Fibroblast of skin of left quadriceps (primary cell): ENCODE measurements at places on chromosomes 11 and 22.

GRCh38 chr11:58390551-58391063, 16.1 kb downstream of the OR5B3 start:
- no peak for DNase-seq

DNA sequence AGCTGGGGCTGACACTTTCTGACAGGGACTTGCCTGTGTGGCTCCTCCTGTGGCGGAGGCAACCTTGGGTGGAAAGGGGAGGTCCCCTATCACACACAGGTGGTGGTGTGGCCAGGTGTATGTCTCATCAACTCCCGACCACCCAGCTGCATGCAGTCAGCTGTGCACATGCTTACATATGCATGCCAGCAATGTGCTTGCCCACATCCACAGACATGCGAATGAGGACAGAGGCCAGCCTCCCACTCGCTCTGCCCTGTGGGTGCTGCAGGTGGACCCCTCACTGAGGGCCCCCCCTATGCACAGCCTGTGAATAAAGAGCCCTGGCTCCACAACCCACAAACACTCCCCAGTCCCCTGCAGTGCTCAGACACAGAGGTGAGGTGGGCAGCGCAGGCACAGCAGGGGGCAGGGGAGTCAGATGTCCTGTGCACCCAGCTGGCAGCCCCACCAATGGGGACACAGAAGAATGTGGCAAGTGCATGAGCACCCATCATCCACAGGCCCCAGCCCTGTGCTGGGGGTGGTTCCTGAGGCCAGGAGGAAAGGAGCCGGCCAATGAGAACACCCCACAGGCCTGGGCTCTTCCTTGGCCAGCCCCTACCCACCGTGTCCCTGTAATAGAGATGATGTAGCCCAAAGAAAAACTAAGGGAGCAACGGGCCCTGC, 9.5 kb downstream of the GNB1L start:
- DNase-seq, result no peak

DNA sequence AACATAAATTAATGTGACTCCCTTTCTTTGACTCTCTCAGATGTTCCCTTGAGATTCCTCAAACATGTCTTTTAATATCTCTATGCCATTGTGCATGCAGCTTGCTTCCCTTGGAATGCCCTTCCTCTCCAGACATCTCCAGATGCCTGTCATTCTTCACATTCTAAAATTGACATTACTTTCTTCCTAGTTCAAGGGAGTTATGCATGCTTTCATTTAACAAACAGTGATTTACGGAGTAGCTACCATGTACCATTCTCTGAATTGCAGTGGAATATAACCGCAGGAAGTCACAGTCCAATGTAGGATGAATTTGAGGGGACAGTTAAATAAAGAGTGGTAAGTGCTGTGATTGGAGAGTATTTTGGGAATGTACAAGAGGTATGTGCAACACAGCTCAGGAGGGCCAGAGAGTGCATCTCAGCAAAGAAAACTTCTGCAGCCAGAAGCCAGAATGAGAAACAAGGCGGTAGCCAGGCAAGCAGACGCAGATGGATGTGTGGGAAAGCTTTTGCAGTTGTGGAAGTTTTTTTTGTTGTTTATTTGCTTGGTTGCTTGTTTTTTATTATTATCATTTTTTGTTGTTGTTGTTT, 18.7 kb downstream of the MMP10 start:
- DNase-seq, result peak; percentile 73

DNA sequence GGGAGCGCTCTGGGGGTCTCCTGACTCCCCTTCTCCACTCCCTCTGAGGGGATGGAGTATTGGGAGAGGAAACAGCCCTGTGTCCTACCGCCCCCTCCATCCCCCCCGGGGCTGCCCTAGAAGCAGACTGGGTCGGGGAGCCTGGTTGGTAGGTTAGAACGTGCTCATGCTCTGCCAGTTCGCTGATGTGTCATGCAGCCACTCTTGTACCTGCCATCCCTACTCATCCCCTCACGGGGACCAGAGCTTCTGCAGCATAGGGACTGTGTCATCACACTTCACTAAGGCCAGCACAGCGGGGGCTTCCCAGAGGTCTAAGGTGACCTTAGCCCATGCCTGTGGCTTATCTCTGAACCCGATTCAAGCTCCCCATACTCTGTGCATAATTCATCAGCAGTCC, 4.7 kb downstream of the KCNJ1 start:
- no peak for DNase-seq

GRCh38 chr22:30607939-30608338, 965 bp downstream of the TCN2 start:
- no peak for DNase-seq

DNA sequence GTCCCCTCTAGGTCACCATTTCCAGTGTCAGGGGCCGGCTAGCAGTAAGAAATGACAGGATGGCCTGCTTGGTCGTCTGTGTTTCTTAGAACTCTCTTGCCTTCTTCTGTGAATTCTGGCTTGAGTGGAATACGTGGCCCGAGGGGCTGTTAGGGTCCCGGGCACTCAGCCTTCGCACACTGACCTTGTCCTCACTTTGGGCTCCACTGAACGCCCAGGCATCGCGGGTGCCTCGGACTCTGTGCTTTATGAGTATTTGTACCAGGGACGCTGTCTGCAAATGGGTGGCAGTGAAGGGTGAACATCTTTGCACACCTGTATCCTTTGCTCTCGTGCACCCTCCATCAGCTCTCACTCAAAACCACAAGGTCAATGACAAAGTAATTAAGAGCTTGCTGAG, 123.4 kb upstream of the ANO1 start:
- DNase-seq, result no peak

DNA sequence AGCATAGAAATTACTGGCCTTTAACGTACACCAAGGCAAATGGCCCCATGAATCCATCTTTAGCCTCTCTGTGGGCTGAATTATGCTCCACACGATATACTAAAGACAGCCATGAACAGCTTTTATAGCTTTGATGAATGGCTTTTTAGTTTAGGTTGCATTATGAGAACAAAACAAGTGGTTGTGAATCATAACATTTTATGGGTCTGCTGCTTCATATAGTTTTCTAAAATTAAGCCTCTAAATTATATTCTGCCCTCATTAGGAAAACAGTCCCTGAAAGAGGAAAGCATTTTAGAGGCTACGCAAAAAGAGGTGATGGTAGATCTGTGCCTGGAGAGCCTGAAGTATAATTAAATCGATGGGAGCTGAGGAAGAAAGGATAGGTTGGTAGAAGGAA, 221.3 kb downstream of the CADM1 start:
- DNase-seq, result no peak

DNA sequence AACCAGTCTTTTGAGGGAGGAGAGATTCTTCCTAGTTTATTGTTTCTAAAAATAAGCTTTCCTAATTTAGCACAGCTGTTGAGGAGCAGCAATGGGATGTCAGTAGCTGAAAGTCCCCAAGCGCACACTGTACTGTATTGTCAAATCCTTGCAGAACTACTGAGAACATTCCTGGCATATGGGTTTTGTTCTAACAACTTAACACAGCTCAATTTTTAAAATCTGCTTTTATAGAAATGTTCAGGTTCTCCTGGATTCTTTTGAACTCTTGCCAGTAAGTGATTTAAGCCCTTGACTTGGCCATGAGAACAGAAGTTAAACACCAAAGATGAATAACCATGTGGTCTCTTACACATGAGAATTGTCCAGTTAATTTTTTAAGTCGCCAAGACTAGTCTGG, 218.6 kb downstream of the FAT3 start:
- no peak for DNase-seq

- DNase-seq, result no peak
Observed at GRCh38 chr11:13278609-13279486, 1.3 kb downstream of the BMAL1 start.

GRCh38 chr22:33883561-33883960, 36.7 kb downstream of the LARGE1 start:
- DNase-seq, result no peak

GRCh38 chr22:24236656-24237055, 8.2 kb downstream of the GGT5 start:
- peak; percentile 52 for DNase-seq

DNA sequence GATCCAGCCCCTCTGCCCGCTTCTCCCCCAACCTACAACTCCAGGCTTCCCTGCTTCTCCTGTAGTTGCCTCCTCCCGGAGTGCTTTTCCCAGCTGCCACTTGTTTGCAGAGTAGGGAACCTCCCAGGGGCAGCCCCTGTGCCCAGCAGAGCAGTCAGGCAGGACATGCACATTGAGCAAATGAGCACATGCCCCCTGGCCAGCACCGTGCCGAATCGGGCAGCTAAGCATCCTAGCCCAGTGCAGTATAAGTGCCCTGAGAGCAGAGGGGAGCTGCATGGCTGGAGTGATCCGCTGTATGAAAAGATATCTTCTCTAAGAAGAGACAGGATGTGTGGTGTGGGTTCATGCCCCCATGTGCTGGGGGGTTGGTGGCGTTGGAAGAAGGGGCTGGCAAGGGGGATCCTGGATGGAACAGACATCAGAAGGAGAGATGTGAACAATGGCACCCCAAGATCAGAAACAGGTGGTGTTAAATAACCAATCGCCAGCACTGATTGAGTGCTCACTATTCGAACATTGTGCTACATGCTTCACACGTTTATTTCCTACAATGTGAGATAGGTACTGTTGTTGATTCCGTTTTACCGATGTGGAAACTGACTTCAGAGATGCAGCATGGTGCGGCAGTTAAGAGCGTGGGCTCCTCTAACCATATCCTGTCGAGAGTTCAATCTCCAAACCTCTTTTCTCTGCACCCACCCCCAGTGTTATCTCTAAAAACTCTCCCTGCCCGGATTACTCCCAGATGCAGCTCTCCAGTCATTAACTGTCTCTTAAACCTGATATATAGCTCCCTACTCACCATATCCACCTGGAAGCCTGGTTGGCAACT, 1.2 kb downstream of the AIP start:
- no peak for DNase-seq

DNA sequence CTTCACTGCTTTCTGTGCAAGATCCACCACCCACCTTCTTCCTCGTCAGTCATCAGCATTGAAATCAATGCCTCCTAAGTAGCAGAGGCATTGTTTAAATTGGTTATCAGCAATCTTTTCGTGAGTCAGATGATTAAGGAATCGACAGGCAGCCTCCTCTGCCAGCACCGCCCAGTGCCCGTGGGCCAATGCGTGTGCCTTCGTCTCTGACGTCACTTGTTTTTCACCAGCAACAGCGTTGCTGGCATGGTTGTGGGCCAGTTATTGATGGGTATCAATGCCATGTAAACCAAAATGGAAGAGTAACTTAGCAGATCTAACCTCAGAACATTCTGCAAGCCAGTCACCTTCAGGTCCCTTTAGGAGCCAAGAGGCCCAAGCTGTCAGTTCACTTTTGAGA, 69.6 kb downstream of the BARX2 start:
- no peak for DNase-seq

GRCh38 chr11:131811383-131811782, 441.0 kb downstream of the NTM start:
- DNase-seq, result no peak

DNA sequence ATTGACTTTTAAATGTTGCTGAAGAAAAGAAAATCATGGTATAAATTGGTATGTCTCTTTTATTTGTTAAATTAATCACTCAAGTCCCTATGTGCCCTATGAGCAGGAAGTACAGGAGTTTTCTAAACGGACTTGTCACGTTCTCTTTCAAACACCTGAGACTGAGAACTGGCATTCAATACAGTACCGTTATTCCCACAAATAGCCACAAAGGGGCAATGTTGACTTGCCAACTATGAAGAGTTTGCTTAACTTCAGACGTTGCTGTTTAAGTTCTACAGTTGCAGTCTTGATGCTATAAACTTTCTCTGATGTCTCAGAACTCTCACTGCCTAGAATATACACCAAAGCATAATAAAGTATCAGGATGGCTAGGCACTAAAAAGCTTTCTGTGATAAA, 7.6 kb downstream of the OR56A1 start:
- peak; percentile 0 for DNase-seq

DNA sequence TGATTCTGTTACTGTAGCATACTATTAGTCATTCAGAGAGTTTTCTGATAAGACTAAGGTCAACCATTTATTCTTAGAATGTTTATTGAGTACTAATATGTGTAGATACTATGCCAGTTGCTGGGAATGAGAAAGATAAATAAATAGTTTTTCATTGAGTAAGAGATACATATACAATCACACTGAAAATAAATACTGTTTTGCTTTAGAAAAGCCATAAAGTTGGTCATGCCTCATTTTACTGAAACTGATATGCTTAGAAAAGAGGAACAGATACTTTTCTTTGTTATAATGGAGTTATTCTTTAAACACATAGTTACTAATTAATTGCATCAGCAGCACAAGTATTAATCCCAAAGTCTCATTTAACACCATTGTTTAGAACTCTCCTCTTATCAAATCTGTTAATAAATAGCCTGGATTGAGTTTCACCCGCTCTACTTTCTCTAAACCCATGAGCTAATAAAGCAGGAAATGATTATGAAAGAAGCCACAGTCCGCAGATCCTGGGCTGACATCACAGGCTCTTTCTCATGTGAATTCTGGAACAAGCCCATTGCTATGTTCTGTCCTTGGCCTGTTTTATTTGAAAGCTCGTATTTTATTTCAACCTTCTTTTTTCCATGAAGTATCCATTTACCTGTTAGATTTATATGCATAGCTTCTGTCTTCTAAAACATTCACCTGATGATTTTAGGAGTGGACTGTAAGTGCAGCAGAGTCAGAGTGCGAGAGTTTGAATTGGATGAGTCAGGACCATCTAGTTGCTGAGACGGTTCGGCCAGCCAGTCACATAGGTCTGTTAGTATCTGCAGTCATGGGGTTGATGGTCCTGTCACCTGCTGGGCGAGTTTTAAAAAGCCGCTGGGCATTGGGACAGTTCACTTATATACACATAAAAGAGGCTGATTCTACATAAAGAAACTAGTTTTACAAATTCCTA, 35.5 kb downstream of the PIWIL4 start:
- DNase-seq, result peak; percentile 46

- DNase-seq, result no peak
Observed at GRCh38 chr11:60634126-60634525, 65.3 kb upstream of the MS4A8 start.

DNA sequence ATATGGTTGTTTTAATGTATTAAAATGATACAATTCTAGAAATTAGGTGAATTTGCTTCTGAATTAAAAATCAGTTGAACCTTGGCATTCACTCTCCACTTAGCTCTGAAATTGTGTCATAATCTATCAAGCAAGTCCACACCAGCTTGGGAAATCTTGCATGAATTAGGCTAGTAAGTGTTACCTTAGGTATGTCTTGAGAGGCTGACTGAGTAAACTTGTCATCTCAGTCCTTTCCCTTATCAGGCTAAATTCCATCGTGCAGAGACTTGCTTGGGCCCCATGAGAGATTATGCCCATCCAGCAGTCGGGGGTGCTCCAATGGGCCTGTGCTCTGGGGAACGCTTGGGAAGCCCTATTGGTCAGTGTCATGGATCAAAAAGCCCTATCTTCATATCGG, 33.9 kb upstream of the ST14 start:
- DNase-seq, result no peak

DNA sequence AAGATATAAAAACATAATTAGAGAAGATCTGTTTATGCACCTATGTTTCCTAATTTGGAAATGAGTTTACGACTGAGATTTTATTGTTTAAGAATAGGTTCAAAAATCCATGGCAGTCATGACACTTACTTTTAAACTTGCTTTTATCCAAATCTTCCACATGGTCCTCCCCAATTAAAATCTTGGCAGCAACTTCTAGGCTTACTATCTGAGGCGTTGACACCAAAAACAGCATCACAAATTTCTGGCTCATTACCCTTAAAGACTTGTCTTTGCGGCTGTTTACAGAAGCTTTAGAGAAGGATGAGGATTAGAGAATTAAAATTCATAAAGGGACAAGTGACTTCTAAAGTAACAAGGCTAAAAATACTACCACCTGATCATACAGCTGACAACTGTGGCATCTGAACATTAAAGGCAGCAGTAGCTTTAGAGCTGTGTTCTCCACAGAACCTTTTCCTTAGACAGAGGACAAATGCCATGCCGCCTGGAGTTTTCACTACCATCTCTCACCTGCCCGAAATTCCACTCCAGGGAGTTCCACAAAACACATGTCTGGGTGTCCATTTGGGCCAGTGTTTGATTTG, 6.4 kb downstream of the E2F8 start:
- no peak for DNase-seq
